ENCODE measurements at places on chromosomes 3 and 15.

- DNase-seq: no peak
Observed at GRCh38 chr3:52061121-52061910, 4.9 kb upstream of the DUSP7 start.

DNA sequence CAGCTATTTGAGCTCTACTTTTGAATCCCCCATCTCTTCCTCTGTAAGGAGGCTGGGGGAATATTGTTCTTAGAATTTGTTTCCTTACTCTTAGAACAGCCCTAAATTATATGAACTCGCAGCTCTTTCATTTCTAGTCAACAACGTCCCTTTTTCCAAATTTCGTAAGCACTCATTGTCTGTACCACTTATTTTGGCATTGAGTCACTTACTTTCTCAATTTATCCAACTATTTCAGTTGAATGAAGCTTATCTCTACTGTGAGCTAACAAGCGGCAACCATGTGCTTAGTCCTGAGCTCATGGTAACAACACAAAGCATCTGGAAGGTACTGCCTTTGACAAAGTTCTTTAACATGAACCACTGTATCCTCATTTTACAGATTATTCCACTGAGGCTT, 191.1 kb downstream of the GREM1 start:
- no peak for DNase-seq

DNA sequence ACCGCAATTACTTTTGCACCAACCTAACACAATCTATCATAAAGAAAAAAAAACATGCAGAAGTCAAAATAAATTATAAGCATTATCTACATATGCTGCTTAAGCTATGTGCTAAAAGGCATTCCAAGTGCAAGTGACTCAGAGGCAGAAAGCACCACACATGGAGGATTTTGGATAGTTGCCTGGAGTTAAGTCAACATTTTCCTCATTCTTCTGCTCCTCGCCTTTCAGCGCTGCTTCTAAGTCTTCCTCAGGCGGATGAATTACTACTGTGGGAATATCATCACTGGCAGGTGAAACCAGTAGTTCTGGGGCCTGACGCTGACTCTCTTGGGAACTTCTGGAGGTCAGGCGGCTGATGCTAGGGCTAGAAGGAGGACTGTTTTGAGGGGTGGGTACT, 53.1 kb downstream of the SLC4A7 start:
- DNase-seq: no peak

- no peak for DNase-seq
Observed at GRCh38 chr3:72008226-72008996, 223.5 kb upstream of the PROK2 start.

DNA sequence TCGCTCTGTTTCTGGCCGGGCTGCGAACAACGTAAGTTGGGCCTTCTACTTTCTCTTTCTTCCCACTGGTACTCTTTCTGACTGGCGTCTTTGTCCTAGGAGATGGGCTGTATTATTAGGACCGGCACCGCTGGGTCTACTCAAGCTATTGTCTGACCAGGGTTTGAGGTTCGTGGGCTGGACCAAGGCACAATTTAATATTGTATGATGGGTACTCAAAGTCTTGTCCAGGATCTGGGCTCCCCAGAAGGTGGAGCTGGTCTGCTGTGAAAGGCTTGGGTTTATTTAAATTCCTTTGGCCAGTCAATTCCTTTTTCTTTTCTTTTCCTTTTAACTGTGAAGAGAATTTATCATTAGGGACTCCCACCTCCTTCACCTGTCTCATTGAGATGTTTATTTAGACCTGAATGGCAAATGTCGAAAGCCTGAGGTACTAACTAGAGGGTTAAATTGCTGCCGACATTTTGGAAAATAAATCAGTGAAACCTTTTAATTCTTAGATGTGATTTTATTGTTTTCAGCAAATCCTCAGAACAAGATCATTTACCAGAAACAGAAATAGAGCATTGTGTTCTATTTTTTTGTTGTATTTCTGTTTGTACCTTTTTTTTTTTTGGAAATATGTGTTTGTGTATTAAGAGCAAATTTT, 410 bp downstream of the LRRC49 start:
- DNase-seq: peak; percentile 39

- no peak for DNase-seq
Observed at GRCh38 chr3:117305681-117306080, 596.1 kb downstream of the TUSC7 start.

DNA sequence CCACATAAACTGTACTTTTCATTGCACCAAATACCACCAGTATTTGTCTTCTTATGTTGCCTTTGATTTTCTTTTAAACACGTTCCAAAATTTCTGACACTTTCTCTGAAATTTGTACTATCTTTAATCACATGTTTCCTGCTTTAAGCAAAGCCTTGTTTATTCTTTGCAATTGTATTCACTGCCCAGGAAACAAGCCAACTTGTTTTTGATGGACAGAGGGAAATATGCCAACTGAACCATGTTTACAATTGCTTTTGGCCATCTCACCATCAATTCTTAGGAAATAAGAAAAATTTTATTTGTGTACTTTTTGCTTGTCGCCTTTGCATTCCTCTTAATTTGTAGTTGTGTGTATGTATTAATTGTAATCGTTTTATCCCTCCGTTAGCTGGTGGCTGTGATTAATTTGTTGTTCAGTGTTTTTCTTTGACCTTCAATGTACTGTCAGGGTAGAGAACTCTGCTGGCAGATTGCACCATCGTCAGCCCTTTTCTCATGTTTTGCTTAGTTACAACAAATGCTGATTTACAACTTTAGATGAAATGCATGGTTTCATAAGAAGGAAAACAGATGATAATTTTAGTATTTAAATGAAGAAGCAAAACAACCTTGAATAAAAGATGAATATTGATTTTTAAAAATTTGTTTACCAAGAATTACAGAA, 19.4 kb upstream of the FEZF2 start:
- DNase-seq: no peak

- no peak for DNase-seq
Observed at GRCh38 chr15:90637693-90638092, 79.5 kb upstream of the BLM start.

GRCh38 chr3:120536642-120537041, 59.5 kb upstream of the NDUFB4 start:
- no peak for DNase-seq

GRCh38 chr15:98983334-98983733, 24.3 kb downstream of the PGPEP1L start:
- peak; percentile 54 for DNase-seq

GRCh38 chr15:44782516-44782915, 46.2 kb downstream of the TRIM69 start:
- DNase-seq: no peak

- no peak for DNase-seq
Observed at GRCh38 chr3:123660141-123660675, 75.4 kb upstream of the HACD2 start.

- no peak for DNase-seq
Observed at GRCh38 chr15:100788418-100789105, 91.1 kb upstream of the ALDH1A3 start.

DNA sequence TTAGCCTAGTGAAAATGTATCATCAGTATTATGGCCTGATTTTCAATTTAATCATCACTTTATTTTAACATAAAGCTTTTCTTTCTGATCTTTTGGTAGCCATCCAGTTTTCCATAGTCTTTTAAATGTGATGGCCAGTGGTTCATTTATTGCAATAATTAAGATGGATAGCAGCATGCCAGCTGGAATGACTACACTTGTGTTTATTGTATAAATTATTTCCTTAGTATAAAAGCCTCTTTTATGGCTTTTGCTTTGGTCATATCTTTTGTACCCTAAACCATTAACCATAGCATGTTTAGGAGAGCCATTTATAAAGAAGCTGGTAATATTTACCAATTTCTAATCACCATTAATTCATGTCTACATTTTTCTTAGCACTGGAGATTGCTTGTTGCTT, 31.7 kb downstream of the ALCAM start:
- DNase-seq: no peak

GRCh38 chr3:4680227-4680691, 187.1 kb downstream of the ITPR1 start:
- no peak for DNase-seq

DNA sequence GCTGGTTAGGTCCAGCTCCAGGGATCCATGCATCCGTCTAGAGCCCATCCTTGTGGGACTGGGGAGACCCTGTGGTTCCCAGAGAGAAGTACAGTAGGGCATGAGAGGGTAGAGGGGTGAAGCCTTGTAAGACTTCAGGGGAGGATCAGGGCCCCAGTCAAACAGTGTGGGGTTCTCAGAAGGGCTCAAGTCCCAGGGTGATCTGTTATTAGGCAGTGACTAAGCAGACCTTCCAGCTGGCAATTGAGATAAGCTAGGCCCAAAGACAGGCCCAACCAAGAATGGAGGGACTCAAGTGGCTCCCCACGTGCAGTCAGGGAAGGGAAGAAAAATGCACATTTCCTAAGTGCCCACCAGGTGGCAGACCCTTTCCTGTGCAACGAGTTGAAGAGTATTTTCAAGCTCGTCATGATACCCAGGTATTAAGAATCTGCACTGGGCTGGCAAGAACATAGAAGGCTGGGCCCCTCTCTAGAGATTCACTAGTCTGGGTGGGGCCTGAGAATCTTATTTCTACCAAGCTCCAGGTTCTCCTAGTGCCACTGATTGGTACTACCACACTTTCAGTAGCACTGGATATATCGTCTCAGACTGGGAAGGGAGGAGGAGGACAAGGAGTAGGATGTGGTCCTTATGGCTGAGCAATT, 240.8 kb downstream of the NR1D2 start:
- DNase-seq: peak; percentile 26

- no peak for DNase-seq
Observed at GRCh38 chr3:5014391-5014790, 35.2 kb downstream of the BHLHE40 start.

DNA sequence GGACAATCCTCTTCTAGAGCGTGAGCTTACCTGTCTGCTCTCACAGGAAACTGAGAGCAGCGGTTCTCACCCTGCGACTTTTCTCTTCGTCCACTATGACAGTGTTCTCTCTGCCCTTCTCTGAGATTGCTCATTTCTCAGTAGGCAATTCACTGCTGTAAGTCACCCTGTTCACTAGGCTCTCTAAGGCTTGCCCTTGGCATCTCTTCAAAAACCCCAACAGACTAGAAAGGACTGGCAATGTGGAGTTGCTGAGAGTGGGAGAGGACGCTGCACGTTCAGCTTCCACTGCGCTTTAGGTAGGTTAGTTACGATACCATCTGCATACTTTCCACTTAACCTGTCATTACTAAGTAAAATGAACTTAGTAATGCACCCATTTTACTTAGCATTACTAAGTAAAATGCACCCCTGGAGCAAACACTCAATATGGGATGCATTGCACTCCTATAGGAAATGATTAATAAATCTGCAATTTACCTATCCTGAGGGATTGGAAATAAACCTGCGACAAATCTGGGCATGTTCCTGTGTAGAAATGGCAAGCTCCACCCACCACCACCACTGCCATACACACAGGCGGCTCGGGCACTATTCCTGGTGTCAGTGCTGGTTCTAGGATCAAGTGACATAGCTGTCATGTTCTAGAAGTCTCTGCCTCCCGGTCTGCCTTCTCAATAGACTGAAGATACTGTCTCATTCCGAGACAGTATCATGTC, 21.4 kb downstream of the XPC start:
- no peak for DNase-seq

- no peak for DNase-seq
Observed at GRCh38 chr3:67418426-67419217, 235.8 kb downstream of the SUCLG2 start.

GRCh38 chr3:194688200-194688740, 2.6 kb downstream of the FAM43A start:
- no peak for DNase-seq

GRCh38 chr15:77974098-77974414, 103.5 kb downstream of the TBC1D2B start:
- no peak for DNase-seq

DNA sequence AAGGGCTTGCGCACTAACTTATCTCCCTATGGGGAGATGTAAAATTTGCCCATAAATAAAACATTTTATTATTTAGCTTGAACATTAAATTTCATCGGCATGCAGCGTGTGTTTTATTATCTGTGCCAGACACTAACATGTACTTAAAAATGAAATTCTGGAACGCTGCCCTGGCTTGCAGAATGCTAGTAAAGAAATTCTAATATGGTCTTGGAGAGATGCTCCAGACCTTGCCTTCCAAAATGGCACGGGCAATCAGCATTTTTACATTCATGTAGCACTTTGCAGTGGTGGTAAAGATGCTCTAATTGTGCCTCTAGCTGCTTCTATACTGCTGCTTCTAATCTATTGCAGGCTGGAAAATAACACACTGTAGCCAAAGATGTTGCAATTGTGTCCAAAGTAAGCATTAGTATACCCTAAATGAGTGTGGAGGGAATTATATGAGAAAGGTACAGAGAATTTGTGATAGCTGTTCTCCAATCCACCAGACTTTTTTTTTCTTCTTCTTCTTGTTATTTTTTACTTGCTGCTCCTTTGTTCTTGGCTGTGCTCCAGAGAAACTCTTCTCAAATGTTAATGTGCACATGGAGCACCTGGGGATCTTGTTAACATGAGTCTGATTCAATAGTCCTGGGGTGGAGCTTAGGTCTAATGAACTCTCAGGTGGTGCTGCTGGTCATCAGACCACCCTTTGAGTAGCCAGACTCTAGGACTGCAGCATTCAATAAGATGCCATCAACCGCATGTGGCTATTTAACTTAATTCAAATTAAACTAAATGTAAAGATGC, 47.3 kb downstream of the CRABP1 start:
- no peak for DNase-seq

DNA sequence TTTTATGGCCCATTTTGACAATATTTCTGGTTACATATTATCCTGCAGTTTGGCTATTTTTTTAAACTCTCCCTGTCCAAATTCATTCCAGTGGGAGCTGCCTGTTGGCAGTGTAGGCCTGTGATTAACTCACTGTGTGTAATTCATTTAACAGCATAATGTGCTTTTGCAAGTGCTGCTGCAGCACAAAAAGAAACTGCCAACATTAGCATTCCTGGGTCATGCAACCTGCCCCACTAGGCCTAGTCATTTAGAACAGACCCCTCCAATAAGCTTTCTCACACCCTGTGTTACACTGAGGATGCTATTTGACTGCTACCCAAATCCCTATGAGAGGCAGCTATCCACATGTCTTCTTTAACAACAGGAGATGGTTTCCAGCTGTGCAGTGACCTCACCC, 251.2 kb upstream of the UBE2E2 start:
- DNase-seq: peak; percentile 25

GRCh38 chr15:32919749-32920414, 202.1 kb downstream of the GREM1 start:
- DNase-seq: no peak

DNA sequence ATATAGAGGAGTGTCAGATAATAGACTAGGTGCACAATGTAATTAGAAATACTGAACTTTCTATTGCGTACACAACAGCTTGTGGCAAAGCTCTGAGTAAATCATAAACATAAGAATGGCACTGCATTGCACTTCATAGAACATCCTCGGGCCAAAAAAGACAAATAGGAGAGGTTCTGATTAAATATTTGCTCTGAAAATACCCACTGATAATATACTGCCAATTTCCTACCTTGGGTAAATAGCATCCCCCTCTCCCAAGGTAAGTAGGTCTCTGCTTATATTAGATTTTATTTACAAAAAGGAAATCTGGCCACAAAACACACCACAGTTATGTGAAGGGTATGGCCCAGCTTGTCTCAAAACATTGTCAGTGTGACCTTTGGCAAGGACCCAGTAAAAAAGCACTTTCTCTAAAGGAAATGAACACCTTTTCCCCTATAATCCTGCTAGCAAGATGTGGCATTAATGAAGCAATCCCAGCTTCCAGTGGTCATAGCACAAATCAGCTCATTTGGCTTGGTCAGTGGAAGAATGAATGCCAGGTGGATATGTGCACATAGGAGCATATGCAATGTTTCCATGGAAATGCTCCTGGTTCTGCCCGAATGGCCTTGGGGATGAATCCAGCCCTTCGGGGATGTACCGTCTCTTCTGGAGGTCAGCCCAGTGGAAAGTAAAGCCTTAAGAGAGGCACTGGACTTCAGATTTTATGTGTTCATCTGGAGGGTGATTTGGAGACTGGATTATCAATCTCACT, 315.9 kb downstream of the LSAMP start:
- DNase-seq: no peak
